PC-9 (cell line): ENCODE measurements at places on chromosomes 4 and X. TPM values are rescaled to one million over a fixed set of nuclear protein-coding genes. Genes with fewer than 3 reads are reported as not detected.
A peak's percentile ranks its signal among the peaks of the same experiment; 100 is the strongest.

GRCh38 chrX:121179972-121180371 lies 132.6 kb downstream of the GLUD2 start:
- no peak overlapping the region for H3K4me3 ChIP-seq
- no peaks in the 10 kb centered on the region for H3K36me3 ChIP-seq
- DNase-seq: no peak
- no peak overlapping the region for H3K27ac ChIP-seq
- H3K27me3 ChIP-seq: no peaks in the 10 kb centered on the region
- no peaks in the 10 kb centered on the region for H3K4me1 ChIP-seq

GRCh38 chrX:110037178-110037577 lies 34.3 kb downstream of the TMEM164 start:
- no peak overlapping the region for H3K4me3 ChIP-seq
- H3K27ac ChIP-seq: no peak overlapping the region
- H3K4me1 ChIP-seq: peaks cover 26% of the 10 kb centered on the region

GRCh38 chrX:134679644-134680043 lies 21.4 kb upstream of the PLAC1 start:
- H3K4me1 ChIP-seq: peaks cover 14% of the 10 kb centered on the region
- DNase-seq: no peak
- no peak overlapping the region for H3K4me3 ChIP-seq

DNA sequence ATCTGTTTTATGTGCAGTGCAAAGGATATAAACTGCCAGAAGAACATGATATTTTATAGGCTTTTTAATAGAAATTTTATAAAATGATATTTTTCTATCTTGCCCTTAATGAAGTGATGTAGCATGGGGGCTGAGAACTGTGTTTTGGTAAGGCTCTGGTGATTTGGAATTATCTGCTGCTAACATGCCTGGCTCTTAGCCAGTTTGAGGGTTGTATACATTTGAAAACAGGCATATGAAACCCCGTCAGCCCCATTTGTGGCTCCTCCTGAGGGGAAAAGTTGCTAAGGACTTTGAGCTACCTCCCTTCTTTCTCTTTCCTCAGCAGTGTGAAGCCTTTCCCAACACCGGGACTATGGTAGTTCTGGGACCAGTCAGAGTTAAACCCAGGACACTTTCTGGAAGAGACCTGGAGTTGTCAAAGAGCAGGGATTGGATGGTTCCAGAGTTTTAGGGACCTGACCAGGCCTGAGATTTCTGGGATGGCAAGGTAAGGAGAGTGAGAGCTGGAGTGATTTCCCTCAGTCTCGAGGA lies 4.7 kb downstream of the SFRP2 start:
- no peak overlapping the region for H3K4me3 ChIP-seq
- no peaks in the 10 kb centered on the region for H3K36me3 ChIP-seq
- H3K27ac ChIP-seq: no peak overlapping the region
- no peak for DNase-seq
- no peaks in the 10 kb centered on the region for H3K27me3 ChIP-seq

The LNX1 gene
- total RNA-seq: 3.3 and 3.4 TPM in 2 replicates

DNA sequence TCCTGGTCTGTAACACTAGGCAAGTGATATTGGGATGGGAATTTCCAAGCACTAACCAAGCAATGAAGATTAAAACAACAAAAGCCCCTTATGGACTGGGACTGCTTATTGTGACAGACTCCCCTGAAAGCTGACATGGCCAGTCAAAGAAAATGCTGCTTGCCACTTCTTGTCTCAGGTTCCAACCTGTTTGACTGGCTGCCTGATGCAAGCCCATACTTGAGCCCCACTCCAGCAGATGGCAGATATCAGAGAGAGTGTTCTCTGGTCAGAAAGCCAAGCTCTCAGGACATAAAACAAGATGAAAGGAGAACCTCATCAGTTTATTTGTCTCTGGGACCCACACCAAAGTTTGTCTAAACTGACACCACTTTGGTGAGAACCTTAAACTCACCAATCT lies 15.5 kb upstream of the IGBP1 start:
- DNase-seq: no peak
- H3K4me3 ChIP-seq: no peak overlapping the region
- no peaks in the 10 kb centered on the region for H3K36me3 ChIP-seq
- H3K27me3 ChIP-seq: peaks cover 19% of the 10 kb centered on the region
- H3K4me1 ChIP-seq: no peaks in the 10 kb centered on the region
- H3K27ac ChIP-seq: no peak overlapping the region

The HSD17B13 gene
- total RNA-seq: not detected in 2 replicates

DNA sequence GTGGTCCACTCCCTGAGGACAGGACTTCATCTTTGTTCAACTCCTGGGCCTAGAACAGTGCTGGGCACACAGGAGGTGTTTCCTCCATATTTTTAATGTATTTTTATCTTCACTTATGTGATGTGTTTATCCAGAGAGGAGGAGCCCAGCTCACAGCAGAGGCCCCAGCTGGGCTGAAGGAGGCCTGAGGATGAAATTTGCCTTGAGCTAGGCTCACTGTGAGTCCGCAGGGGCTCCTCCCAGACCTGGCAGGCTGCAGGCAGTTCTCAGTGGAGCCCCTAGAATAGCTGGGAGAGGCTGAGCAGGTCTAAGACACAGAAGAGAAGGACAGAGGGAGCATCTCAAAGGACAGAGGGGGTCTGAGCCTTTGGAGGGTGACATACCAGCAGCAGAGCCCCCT lies 26.8 kb downstream of the C4orf50 start:
- no peak overlapping the region for H3K4me3 ChIP-seq
- H3K4me1 ChIP-seq: no peaks in the 10 kb centered on the region
- peaks cover 45% of the 10 kb centered on the region for H3K27me3 ChIP-seq
- no peak for DNase-seq
- H3K27ac ChIP-seq: no peak overlapping the region
- no peaks in the 10 kb centered on the region for H3K36me3 ChIP-seq

The KDM5C gene
- total RNA-seq: 133 and 142 TPM in 2 replicates

The AWAT2 gene
- not detected in 2 replicates for total RNA-seq

DNA sequence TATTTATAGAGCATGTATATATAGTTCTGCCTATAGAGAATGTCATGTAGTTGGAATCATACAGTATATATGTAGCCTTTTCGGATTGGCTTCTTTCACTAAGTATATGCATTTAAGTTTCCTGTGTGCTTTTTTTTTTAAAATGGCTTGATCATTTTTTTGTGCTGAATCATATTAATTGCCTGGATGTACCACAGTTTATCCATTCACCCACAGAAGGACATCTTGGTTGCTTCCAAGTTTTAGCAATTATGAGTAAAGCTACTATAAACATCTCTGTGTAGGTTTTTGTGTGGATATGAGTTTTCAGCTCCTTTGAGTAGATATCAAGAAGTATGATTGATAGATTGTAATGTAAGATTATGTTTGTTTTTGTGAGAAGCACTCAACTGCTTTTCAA lies 23.8 kb downstream of the PTTG2 start:
- DNase-seq: no peak
- no peak overlapping the region for H3K27ac ChIP-seq
- no peaks in the 10 kb centered on the region for H3K27me3 ChIP-seq
- no peak overlapping the region for H3K4me3 ChIP-seq

GRCh38 chrX:15678339-15678738 lies 13.7 kb upstream of the CLTRN start:
- DNase-seq: no peak
- H3K27me3 ChIP-seq: no peaks in the 10 kb centered on the region
- no peak overlapping the region for H3K27ac ChIP-seq
- peaks cover 21% of the 10 kb centered on the region for H3K4me1 ChIP-seq

DNA sequence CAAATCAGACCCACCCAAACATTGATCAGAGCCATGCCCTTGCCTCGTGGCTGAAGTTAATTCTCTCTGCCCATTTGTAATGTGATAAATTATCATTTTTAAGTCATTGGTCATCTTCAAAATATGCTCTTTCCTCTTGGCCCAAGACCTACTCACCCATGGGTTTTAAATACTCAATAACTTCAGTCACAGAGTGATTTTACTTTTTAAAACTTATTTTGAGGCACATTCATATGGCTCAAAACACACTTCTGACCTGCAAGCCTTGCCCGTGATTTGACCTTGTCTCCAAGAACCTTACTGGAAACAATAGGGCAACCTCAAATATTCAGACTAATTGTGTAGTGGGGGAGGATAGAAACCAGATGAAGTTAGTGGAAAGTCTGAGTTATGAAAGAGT lies 176.2 kb upstream of the LNX1 start:
- no peak for DNase-seq
- no peaks in the 10 kb centered on the region for H3K36me3 ChIP-seq
- no peaks in the 10 kb centered on the region for H3K27me3 ChIP-seq
- H3K4me1 ChIP-seq: no peaks in the 10 kb centered on the region

- no peaks in the 10 kb centered on the region for H3K36me3 ChIP-seq
- no peak overlapping the region for H3K27ac ChIP-seq
- no peaks in the 10 kb centered on the region for H3K4me1 ChIP-seq
- DNase-seq: no peak
Measured at GRCh38 chr4:165351359-165352130, 24.1 kb downstream of the MSMO1 start.

- DNase-seq: no peak
- no peaks in the 10 kb centered on the region for H3K36me3 ChIP-seq
- H3K27ac ChIP-seq: no peak overlapping the region
Measured at GRCh38 chr4:177446586-177446985, 4.3 kb upstream of the AGA start.

GRCh38 chrX:2464677-2465166 lies 36.1 kb downstream of the DHRSX start:
- H3K36me3 ChIP-seq: no peaks in the 10 kb centered on the region
- no peaks in the 10 kb centered on the region for H3K4me1 ChIP-seq

The VEGFC gene
- total RNA-seq: 8.7 and 8.8 TPM in 2 replicates

The NLGN3 gene
- 0.63 and 0.65 TPM in 2 replicates for total RNA-seq

GRCh38 chr4:3655963-3656362 lies 110.2 kb upstream of the ADRA2C start:
- no peaks in the 10 kb centered on the region for H3K36me3 ChIP-seq
- no peak for DNase-seq
- peaks cover 99% of the 10 kb centered on the region for H3K27me3 ChIP-seq
- H3K4me3 ChIP-seq: no peak overlapping the region
- no peaks in the 10 kb centered on the region for H3K4me1 ChIP-seq

The SASH3 gene
- total RNA-seq: not detected in 2 replicates

The TLR6 gene
- total RNA-seq: 7.9 and 9.3 TPM in 2 replicates

DNA sequence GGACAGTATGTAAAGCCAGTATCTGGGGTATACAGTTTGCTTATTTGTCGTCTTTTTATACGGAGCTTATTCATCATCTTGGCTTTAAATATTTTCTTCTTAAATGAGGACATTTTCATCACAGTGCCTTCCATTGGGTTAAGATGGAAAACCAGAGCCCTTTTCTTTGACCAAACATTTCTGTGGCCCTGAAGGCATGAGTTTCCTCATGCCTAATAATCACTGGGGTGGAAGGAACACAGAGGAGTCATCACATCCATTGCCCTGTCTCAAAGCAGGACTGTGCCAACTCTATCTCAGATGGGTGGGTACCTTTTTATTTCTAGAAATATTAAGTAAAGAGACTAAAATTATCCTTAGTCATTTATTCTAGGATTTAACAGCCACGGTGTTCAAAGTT lies 40.0 kb downstream of the CHRDL1 start:
- no peaks in the 10 kb centered on the region for H3K36me3 ChIP-seq
- DNase-seq: peak; percentile 87
- peaks cover 29% of the 10 kb centered on the region for H3K4me1 ChIP-seq

The TCP11X2 gene
- not detected in 2 replicates for total RNA-seq

- no peak for DNase-seq
- 0 out of 2 replicates have a peak, but pooled peaks cover 5% of the 10 kb centered on the region for H3K4me1 ChIP-seq
- 0 out of 2 replicates have a peak, but pooled peaks cover 4% of the 10 kb centered on the region for H3K36me3 ChIP-seq
- H3K27me3 ChIP-seq: no peaks in the 10 kb centered on the region
Measured at GRCh38 chrX:110276778-110277177, 41.1 kb downstream of the AMMECR1 start.

The CXCL3 gene
- not detected in 2 replicates for total RNA-seq

DNA sequence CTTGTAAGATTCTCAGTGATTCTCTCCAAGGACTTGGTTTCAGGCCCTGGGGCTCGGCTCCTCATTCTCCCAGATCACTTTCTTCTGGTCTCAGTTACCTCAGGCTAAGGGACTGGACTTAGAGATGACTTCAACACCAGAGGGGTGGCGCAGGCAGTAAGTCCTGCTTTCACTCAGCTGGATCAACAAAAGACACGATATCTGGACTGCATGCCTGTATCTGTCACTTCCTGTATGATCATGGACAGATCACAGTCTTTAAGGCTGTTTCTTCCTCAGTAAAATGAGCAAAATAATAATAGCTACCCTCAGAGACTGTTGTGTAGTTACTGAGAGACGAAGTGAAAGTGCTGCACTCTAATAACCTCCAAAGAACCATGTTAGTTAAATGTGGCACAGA lies 19.5 kb upstream of the CXCR3 start:
- no peaks in the 10 kb centered on the region for H3K27me3 ChIP-seq
- no peak for DNase-seq
- H3K27ac ChIP-seq: no peak overlapping the region
- no peaks in the 10 kb centered on the region for H3K36me3 ChIP-seq

The OTUD6A gene
- total RNA-seq: not detected in 2 replicates

GRCh38 chr4:181822005-181822375 lies 421.2 kb upstream of the TENM3 start:
- H3K27ac ChIP-seq: no peak overlapping the region
- H3K27me3 ChIP-seq: no peaks in the 10 kb centered on the region; the same call in 1 of the 2 replicates
- H3K4me3 ChIP-seq: no peak overlapping the region
- no peak for DNase-seq
- H3K4me1 ChIP-seq: no peaks in the 10 kb centered on the region

DNA sequence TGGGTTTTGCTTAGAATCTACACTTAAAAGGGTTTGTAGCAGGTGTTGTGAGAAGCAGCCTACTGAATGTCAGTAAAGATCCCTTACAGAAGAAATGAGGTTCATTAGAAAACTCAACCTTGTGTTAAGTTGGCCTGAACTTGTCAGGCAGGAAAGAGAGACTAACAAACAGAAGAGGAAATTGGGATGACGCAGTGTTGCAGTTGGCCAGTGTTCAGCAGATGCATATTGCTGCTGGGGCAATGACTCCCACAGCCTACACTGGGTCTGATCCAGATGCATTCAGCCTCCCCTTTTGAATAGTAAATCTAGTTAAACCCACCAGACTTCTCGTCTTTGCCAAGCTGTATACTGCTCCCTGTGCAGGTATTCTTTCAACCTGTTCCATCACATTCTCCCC lies 409.4 kb downstream of the UBE2NL start:
- H3K4me1 ChIP-seq: no peaks in the 10 kb centered on the region
- no peaks in the 10 kb centered on the region for H3K27me3 ChIP-seq
- H3K4me3 ChIP-seq: no peak overlapping the region
- H3K36me3 ChIP-seq: no peaks in the 10 kb centered on the region
- H3K27ac ChIP-seq: no peak overlapping the region

DNA sequence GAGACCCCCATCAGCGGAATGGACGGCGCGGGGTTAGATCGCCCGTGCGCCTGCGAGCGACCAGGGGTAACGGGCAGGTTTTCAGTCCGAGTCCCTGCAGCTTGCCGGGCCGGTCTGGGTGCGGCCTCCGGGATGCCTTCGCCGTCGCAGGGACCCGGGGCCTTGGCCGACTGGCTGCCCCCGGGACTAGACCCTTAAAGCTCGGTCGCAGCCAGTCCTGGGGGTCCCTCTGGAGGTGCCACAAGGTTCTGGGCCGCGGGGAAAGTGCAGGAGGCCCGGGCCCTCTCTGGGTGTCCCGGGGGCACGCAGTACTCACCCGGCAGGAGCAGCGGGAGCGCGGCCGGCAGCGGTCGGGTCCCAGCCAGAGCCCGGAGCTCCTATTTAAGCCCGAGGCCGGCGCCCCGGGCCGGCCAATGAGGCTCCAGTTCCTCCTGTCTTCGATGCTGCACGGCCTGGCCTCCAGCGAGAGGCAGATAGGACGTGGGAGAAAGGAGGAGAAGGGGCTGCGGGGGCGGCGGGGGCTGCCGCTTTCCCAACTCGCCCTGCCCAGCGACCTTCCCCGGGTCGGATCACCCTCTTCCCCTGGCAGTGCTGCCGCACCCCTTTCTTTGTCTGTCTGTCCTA lies at the start of gene SPON2:
Gene SPON2, minus strand, starts transcription at position 356 of the 624 bp plus-strand sequence.
- H3K36me3 ChIP-seq: no peaks in the 10 kb centered on the region
- H3K4me1 ChIP-seq: no peaks in the 10 kb centered on the region
- H3K4me3 ChIP-seq: no peak within 1 kb of the TSS

- H3K4me3 ChIP-seq: no peak within 1 kb of the TSS
- no peak within 1 kb of the TSS for H3K27ac ChIP-seq
Measured at GRCh38 chrX:16167181-16167580, at the start of gene MAGEB17. MAGEB17 (plus strand) TSS chrX:16167481; CDS start chrX:16170383, 2,902 bp downstream.
